ENCODE measurements at places on chromosomes 4 and X.

GRCh38 chr4:72084587-72085011, 52.8 kb downstream of the NPFFR2 start:
- DNase-seq, result no peak

DNA sequence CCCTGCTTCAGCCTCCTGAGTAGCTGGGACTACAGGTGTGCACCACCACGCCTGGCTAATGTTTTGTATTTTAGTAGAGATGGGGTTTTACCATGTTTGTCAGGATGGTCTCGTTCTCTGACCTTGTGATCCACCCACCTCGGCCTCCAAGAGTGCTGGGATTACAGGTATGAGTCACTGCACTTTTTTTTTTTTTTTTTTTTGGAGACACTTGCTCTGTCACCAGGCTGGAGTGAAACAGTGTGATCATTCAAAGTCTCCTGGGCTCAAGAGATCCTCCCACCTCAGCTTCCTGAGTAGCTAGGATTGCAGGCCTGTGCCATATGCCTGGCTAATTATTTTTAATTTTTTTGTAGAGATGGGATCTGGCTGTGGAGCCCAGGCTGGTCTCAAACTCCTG, 338.8 kb downstream of the PPP3CA start:
- DNase-seq, result no peak

GRCh38 chrX:9471571-9471985, 6.7 kb downstream of the TBL1X start:
- peak; percentile 61 for DNase-seq

GRCh38 chrX:12901486-12901885, 4.9 kb upstream of the TLR8 start:
- peak; percentile 62 for DNase-seq

DNA sequence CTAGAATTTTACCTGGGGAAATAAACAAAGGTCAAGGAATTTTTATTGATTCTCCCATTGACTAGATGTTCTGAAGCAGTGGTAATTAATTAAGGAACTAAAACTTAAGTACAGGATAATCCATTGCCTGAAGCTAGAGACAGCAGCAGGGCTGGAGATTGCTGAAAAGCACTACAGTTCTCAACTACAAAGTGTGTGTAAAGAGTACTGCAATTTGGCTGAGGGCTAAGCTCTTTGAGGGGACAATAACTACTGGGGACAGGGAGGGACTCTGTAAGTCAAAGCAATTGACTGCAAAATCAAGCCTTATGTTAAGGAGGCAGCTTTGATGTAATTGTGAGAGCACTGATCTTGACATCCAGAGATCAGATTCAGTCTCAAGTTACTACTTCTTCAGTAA, 260.4 kb downstream of the GALNTL6 start:
- DNase-seq, result no peak

DNA sequence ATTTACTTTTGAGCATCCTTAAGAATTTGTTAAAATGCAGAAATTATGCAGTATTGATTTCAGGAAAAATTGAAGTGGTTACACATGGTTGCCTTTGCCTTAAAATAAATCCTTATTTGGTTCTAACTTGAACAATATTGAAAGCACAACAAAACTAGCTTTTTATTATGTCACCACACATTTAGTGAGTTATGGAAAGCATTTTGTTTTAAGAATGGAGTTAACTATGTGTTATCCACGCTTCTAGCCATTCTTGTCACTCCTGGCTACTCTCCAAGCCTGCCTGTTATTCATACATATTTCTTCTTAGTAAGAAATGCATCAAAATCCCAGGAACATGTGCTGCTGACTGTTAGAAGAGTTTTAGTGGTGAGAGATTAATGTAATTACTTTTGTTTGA, 73.9 kb downstream of the FAT4 start:
- DNase-seq, result peak; percentile 55

- no peak for DNase-seq
These were observed 79.4 kb upstream of the TNIP3 start for GRCh38 chr4:121243485-121243884.

DNA sequence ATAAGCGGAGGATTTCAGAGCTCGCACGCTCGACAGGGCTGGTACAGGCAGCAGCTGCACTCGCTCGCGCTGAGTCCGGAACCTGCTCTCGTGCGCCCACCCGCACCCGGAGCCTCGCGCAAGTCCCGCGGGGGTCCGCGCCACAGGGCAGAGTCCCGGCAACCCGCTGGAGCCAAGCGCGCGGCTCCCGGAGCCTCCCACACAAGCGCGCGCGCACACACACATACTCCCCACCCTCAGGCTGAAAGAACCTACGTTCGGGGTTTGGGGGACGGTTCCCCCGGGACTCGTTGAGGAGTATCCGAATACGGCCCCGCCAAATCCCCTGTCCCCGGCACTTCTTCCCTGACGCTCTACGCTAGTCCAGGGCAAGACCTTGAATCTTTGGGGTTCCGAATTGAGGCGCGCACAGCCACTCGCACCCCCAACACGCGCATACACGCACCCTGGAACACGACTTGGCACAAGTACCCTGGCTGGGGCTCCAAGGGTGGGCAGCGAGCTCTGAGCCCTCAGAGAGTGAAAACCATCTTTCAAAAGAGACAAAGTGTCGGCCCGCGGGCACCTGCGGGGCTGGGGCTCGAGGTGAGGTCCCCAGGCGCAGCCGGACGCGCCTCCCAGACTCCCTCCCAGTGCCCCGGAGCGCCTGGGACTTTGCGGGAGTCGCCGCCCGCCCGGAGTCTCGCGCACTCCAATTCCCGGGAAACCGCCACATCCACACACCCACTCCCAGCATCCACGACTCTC, 952 bp downstream of the ANOS1 start:
- DNase-seq, result peak; percentile 39

- DNase-seq, result peak; percentile 67
These were observed 516.5 kb upstream of the CNKSR2 start for GRCh38 chrX:20857746-20858145.

GRCh38 chr4:8157944-8158709, 486 bp downstream of the ABLIM2 start:
- DNase-seq, result no peak

DNA sequence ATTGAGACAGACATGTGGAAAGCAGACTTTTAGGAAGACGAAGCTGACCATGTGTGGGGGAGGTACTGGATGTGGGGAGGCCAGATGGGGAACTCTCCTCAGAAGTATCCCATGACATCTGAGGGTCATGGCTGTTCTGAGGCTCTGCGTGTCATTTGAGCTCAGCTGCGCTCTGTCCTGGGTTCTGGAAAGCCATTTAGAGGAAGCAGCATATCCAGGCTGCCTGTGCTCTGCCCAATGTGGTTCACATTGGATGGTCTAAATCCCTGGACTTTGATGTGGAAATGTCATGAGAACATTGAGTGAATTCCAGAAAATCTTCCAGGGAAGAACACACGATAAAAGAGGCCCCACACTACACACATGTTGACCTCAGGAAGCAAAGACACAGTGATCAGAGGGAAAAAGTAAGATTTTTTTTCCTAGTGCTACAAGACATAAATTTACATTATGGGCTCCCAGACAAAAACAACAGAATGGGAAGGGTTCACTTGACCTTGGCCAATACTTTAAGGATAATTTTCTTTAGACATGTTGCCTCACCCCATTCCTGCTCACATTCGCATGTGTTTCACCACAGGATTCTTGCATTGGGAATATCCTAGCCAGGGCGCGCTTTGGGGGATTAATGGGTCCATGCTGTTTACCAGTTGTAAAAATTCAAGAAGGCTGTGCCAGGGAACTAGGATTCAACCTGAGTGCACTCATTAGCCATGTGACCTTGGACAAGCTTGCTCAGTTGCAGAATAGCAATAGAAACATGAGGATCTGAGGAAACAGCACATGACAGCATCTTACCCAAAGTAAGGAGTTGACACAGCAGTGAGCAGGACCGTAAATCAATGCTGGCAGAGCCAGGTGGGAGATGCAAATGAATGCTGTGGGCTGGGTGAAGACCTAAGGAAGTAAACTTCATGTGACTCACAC, 73.2 kb upstream of the C1QTNF7 start:
- no peak for DNase-seq

DNA sequence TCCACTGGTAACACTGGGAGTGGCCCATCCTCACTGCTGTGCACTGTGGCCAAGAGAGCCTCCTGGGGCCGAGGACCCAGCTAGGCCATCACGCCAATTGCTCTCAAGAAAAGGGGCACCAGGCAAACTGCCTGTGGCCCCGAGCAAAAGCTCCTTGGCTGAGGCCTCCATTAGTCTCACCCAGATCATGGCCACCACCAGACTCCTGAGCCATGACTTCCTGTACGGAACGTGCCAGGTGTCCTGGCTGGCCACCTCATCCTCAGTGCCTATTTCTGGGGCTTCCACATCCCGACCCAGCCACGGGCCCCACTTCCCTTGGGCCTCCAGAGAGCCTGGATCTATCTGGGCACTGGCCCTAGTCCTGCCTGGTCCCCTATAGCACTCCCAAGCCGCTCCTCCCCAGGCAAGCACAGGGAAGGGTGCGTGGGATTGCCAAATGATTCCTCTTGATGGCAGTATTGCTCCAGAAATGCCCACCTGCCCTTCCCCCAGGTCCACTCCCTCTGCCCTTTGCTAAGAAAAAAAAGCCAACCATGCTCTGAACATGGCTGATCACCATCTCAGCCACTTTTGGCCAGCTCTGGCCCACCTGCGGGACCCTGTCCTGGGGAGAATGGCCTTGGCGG, 212.6 kb upstream of the AGTR2 start:
- DNase-seq, result no peak

DNA sequence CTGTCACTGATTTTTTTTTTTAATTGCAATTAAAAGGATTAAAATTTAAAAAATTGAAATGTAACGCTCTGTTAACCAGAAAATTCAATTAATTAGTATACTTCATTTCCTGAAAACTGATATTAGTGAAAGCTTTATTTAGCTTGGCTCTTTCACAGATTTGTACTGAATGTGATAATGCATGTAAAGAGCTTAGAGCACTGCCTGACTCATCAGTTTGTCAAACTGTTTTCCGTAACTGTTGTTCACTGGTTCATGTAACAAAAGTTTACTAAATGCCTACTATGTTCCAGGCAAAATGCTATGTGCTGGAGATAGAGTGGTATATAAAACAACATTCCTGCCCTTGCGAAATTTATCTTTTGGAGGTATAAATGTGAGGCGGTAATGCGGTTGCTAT, 471.7 kb downstream of the SH2D1A start:
- no peak for DNase-seq

DNA sequence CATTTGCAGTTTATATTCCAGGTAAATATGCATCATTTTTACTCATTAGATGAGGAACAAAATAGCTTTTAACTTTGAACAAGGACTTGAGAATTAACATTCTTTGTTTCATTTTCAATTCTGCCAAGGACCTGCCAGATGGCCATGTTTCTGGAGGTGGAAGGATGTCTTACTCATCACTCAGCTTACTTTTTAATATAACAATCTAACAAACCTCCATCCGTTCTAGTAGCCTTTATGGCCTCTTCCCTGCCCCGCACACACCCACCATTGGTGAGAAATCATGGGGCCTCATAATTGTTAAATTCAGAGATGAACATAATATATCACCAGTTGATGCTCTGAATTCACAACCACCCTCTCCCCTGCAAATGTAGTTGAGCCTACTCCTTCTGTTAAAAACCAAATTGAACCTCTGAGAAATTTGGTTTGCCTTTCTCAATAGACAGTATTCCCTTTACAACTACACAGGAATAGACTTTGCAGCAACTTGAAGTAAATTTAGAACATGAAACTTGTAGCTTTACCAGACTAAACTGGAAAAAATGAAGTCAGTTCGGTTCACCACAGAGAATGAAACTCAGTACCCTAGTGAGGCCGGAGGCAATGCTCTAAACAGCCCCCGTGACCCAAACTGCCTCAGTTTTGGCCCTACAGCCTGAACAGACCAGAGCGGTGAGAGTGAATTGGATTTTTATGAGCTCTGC, 50.1 kb upstream of the ACSL4 start:
- DNase-seq, result no peak

DNA sequence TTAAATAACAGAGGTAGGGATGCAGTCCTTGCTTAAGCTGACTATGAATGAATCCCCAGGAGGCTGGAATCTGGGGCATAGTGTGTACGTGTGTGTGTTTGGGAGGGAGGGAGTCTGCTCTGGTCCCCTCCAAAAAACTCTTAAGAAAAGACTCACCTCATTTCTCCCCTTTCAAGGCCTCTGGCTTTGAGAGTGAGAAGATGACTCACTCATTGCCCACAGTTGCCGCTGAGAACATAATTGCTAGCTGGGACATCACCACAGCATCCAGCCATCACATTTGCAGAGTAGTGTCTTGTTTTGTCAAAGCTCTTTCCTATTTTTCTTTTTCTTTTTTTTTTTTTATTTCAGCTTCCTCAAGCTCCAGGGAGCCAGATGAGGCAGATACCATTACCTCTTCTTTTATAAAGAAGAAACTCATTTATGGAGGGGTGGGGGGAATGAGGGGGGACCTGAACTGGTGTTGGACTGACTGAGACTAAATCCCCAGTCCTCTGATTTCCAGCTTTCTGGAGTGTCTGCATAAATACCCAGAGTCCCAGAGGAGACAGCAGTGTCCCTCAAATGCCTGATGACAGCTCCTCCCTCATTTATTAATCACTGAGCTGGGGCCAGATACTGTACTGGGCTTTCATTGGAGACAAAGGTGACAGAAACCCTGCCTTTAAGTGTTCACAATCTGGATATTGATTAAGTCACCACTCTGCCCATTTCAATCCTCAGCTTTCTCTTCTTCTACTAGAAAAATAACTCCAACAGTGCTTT, 61.9 kb upstream of the LAS1L start:
- DNase-seq, result peak; percentile 59

DNA sequence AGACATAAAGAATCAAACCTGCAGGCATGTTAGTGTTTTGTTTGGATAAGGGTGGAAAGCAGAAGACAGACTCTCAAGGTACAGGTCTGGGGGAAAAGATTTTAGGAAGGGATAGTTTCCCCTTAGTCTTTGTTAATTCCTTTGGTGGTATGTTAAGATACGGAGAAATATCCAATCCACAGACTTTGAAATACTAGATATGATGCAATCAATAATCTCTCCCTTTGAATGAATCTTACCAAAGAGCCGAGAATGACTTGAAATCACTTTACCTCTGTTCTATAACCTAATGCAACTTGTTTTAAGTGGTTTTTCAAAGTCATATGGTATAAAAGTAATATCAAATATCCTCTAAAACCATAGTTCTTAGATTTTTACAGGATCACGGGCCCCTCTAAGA, 5.3 kb upstream of the BDH2 start:
- DNase-seq, result no peak

GRCh38 chr4:22389240-22389870, 126.5 kb downstream of the ADGRA3 start:
- peak; percentile 86 for DNase-seq

GRCh38 chr4:4717692-4718091, 141.8 kb upstream of the MSX1 start:
- no peak for DNase-seq

DNA sequence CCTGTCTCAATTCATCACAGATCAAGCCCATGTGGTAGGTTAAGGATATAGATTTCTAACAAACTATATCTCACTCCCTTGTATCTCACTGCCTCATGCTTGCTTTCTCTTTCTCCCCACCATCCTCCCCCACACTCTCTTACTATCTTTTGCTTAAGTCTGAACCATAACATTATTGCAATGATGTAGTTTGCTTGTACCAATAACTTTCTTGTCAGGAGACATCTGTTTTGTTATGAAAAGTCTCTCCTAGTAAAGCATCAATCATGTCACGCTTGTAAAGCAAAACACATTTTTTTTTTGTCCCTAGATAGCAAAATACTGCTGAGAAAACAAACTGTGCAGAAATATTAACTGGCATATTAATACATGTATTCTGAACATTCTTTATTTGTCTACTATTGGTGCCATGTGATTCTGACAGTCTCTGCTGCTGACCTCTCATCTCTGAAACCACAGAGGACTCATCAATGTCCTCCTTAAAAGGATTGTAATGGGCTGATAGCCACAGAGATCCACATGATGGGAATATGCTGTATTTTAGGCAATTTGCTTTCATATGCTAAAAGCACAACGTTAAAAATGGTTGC, 217.5 kb downstream of the VEGFC start:
- no peak for DNase-seq

- no peak for DNase-seq
These were observed 106.3 kb downstream of the C4orf51 start for GRCh38 chr4:145786261-145786660.

Measured in astrocyte of the hippocampus (primary cell).